ENCODE measurements at places on chromosomes 4 and X.

DNA sequence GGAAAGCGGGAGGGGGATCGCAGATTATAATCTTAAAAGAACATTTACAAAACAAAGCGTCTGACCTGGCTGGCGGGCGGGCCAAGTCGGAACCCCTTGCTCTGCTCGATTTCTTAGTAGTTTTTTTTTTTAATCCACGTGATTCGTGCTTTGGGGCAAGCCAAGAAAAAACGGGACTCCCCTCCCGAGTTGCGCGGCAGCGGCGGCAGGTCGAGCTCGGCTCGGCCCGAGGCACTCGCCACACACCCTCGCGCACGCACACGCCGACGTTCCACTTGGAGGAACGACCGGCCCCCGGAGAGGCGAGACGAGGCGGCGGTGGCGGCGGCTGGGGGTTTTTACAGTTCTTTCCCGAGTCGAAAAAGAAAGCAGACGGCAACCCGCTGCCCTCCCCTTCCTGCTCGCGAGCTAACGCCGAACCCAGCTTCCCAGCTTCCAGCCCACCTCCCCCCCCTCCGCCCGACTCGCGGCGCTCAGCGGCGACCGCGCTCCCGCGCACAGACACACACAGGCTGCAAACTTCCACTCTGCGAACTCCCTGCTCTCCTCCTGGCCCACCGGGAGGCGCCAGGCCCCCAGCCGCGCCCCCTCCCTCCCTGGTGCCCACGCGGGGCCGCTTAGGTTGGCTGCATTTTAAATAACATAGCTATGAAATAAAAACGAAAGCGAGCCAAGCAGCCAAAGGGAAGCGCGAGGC lies 1.2 kb downstream of the BCOR start:
- no peak for DNase-seq

DNA sequence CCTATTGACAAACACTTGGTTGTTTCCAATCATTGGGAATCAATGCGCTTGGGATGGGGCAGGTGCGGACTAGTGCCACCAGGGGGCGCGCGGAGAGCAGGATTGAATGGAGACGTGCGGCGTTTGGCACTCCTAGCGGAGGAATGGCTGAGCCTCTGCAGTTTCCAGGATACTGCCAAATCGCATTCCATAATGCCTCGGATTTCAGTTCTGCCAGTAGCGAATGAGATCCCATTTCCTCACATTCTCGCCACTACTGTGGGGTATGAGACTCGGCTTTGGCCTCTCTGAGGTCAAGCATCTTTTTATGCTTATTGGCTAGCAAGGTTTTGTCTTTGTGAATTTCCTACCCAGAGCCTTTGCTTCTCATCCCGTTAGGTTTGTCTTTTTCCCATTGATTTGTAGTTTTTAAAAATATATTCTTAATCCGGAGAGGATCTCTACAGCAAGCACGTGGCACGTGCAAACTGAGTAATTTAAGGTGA lies 28.7 kb downstream of the CLDN34 start:
- no peak for DNase-seq

- no peak for DNase-seq
Measured at GRCh38 chr4:153518001-153518400, 51.8 kb downstream of the TMEM131L start.

- DNase-seq: no peak
Measured at GRCh38 chr4:18691431-18692200, 670.1 kb upstream of the LCORL start.

GRCh38 chr4:147644471-147644870 lies 27.3 kb downstream of the TMEM184C start:
- DNase-seq: no peak

DNA sequence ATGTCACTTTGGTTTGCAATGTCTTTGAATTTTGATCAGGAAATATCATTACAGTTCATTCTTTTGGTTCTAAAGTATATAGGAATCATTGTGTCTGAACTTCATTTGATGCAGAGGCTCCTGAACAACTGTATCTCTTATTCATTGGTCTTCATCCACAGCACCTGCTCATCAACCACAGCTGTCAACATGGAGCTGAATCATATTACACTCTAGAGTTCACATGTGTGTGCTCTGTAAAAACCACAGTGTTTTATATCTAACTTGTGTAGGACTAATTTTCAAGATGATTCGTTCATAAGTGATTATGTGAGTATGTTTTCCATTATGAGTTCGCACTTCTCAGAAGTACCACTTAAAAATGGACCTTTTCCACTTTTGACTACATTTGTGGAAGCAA lies 643.3 kb upstream of the FAM241A start:
- no peak for DNase-seq

GRCh38 chrX:78199851-78200250 lies 60.4 kb upstream of the TAF9B start:
- no peak for DNase-seq

- no peak for DNase-seq
Measured at GRCh38 chrX:87525771-87526229, 8.2 kb downstream of the KLHL4 start.

DNA sequence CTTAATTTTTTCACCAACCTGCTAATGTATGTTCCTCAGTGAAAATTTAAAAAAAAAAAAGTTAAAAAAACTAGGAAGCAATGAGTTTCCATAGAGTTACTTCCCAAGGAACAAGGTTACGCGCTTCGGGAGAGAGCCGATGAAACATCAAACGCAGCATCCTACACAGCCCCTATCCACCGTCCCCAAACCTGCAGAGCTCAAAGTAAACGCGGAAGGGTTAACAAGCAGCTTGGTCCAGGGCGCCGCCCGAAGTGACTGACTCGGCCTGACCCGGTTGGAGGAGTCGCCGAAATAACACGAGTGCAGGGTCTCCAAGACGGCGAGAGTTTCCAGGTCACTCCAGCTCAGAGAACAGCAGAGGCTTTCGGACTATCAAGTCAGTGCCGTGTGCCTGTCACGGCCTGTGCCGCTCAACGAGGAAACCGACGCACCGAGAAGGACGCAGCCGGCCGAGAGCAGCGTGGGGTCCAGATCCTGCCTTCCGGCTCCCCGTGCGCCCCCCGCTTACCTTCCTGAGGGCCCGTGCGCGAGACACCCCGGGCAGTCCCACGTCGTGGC lies 512 bp downstream of the NOP14 start:
- DNase-seq: no peak

GRCh38 chrX:46588263-46588662 lies 14.7 kb downstream of the CHST7 start:
- no peak for DNase-seq

- no peak for DNase-seq
Measured at GRCh38 chr4:160318567-160319220, 1215.8 kb downstream of the RAPGEF2 start.

DNA sequence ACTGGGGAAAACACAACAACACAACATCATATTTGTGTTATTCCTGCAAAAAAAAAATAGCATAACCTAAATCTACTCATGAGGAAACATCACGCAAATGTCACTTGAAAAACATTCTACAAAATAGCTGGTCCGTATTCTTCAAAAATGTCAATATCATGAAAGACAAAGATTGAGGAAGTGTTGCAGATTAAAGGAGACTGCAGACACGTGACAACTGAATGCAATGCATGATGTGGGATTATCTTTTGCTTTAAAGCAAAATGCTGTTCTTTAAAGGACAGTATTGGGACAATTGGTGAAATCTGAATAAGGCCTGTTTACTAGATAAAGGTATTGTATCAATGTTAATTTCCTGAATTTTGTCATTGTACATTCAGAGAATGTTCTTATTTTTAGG lies 157.7 kb downstream of the SMIM20 start:
- no peak for DNase-seq

DNA sequence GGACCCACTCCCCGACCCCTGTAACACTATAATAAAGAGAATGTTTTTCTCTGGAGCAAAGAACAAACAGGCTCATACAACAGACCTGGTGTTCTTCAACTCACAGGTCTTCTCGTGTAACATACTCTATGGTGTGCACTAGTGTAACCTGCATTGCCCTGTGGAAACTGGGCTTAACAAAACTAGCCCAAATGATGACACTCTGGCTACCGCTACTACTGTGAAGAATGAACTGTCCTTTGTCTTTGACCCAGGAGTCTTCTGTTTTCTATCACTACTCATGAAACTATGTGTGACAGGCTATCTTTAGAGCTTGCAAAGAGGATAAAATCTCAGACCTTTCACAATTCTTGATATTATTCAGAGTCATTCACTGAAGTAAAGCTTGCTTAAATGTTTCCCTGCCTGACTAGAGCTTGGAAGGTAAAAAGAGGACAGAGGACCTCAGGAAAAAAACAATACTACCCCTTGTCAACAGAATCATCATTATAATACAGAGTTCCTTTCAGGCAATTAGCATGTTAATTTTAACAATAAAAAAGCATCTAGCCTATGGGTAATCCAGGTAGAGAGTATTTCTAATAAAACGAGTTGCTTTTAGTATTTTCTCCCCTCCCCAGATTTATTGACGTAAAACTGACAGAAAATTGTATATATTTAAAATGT lies 59.2 kb downstream of the FSTL5 start:
- DNase-seq: no peak

GRCh38 chrX:13476384-13476783 lies 93.0 kb upstream of the EGFL6 start:
- no peak for DNase-seq

DNA sequence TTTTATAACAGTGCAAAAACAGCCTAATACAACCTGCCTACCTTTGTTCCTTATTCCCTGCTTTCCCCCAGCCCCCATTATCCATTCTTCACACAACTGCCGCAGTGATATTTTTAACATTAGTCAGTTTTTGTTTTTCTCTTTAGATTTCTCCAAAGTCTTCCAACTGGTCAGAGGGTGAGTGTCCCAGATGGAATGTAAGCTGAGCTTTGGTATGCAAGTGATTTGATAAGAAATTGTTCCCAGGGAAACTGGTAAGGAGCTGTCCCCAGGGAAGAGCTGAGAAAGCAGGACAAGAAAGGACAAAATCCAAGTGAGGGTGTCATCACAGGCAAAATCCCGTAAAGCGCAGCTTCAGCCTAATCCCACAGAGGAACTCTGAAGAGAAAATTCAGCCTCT lies 475.5 kb upstream of the ADGRL3 start:
- peak; percentile 94 for DNase-seq

DNA sequence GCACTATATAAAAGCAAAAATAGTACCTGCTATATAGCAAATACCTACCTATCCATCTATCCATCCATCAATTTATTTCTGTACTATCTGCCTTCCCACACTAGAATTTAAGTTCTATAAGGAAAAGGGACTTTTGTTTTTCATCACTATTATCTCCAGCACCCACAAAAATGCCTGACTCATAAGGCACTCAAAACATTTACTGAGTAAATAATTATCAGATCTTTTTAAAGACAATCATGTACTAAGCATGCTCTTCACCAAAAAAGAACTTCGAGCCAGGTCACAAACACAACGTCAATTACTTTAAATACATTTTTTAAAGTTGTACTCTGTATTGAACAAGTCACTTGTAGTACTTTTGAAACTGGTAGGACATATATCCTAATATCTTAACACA lies 119.9 kb downstream of the FBXW7 start:
- DNase-seq: peak; percentile 7

GRCh38 chr4:184814686-184815045 lies 11.1 kb downstream of the ACSL1 start:
- no peak for DNase-seq

GRCh38 chrX:87732133-87732532 lies 214.5 kb downstream of the KLHL4 start:
- DNase-seq: no peak

- DNase-seq: no peak
Measured at GRCh38 chrX:68672581-68673318, 25.3 kb downstream of the STARD8 start.

GRCh38 chr4:185204238-185204910 lies 574 bp upstream of the CFAP97 start:
- no peak for DNase-seq

DNA sequence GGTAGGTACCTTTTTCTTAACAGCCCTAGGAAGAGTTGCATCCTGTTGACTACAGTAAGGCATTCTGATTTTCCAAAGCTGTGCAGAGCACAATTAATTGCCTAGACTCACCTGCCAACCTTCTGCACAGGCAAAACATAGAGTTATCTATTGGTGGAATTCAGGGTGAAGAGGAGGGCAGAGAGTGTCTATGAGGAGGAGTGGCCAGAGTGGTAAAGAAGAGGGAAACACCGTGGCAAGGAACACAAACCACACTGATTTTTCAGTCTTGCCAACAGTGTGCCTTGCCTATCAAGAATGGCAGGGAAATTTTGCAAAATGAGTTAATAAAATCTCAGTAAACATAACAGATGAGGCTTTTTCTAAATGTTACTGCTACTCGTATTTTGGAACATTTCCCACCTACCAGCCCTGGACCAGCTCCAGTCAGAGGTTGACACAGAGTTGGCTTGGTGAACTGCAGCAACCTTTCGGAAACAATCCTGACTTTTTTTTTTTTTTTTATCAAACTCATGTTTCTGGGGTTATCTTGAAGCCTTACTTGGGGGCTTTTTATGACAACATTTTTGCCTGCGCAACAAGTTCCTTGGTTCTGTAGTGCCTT lies 67.9 kb upstream of the CAPN6 start:
- DNase-seq: no peak

GRCh38 chr4:81452452-81453006 lies 19.2 kb downstream of the RASGEF1B start:
- DNase-seq: no peak

DNA sequence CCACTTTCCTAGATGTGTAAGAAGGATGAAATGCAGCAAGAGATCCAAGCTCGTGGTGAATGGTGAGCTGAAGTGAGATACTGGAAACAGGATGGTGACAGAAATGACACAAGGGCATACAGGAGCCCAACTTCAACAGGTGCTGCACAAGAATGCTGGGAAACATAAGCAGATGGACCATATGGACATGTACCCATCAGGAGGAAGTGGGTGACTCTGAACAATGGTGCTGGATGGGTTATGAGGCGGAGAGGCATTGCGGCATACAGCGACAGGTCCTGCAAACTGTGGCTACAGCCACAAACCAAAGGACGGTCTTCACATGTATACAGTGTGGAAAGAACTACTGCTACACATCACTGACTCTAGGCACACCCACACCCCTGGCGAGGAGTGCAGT lies 265.7 kb downstream of the CAMK2D start:
- no peak for DNase-seq

GRCh38 chrX:153626025-153626633 lies 20.9 kb upstream of the DUSP9 start:
- DNase-seq: no peak

DNA sequence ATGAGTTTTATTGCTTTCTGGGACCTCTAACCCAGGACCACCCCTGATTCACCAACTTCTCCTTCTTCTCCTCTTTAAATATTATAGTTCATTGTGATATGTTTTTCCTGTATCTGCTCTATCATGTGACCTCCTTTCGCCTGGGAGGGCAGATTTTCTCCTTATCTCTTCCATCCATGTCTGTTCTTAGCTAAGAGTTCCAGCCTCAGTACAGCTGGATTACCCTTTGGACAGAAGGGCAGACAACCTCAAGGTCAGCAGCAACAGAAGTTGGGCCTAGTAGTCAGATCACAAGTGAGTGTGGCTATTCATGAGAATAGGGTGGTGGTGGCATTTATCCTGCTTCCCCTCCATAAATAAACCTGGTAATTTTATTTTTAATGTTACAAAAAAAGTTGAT lies 5.7 kb upstream of the XK start:
- DNase-seq: no peak

GRCh38 chrX:153778684-153779101 lies 2.1 kb upstream of the SRPK3 start:
- DNase-seq: no peak

- peak; percentile 54 for DNase-seq
Measured at GRCh38 chr4:54746218-54746617, 88.5 kb downstream of the KIT start.
